ENCODE measurements at places on chromosomes 3 and 15.
A peak's percentile ranks its signal among the peaks of the same experiment; 100 is the strongest.

DNA sequence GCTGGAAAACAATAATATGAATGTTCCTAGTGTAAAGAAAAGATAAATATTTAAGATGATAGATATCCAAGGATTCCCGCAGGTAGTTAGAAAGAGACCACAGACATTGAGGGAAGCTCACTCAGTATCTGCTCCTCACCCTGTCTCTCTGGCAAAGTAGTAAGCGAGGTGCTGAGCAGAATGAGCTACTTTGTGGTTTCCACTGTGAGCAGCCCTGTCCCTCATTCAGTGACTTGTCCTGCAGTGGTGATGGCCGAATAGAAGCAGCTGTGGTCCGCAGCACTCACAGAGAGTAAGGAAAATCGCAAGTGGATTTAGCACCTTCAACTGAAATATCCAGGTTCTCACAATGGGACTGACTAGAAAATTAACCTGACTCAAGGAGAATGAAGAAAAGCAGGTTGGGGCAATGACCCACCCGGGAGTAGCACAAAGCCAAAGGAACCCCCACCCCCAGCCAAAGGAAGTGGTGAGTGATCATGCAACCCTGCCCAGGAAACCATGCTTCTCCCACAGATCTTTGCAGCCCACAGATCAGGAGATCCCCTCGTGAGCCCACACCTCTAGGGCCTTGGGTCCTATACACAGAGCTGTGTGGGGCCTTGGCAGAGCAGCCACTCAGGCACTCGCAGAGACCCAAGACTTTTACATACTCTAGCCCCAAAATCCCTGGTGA lies 21.8 kb upstream of the SLC25A38 start:
- peak; percentile 4 for DNase-seq

DNA sequence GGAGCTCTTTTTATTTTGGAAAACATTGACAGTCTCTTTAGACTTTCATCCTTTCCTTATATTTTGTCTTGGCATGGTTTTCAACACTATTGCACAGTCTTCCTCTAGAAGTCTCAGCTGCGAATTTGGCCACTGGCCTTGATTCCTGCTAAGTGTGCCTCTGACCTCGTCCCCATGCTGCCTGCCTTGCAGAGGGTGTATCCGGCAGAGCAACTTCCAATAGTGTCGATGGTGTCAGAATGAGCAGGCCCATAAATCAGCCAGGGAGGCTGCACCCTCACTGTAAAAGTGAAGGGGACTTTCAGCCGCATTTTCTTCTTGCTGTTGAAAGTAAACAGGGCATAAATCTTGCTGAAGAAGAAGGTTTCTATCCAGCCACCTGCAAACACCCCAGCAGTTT lies 336.7 kb upstream of the TRIM42 start:
- DNase-seq, result no peak

- DNase-seq, result no peak
These were observed 8.3 kb upstream of the PDCD6IP start for GRCh38 chr3:33790091-33790490.

GRCh38 chr15:44265757-44266156 lies 22.8 kb upstream of the GOLM2 start:
- DNase-seq, result no peak

- peak; percentile 21 for DNase-seq
These were observed 1.7 kb upstream of the HES1 start for GRCh38 chr3:194134231-194134756.

- DNase-seq, result no peak
These were observed 132.8 kb upstream of the ZPLD1 start for GRCh38 chr3:102302020-102302419.

GRCh38 chr3:174857301-174857700 lies 1.8 kb upstream of the NAALADL2 start:
- DNase-seq, result no peak

- DNase-seq, result no peak
These were observed 1.2 kb downstream of the NT5DC2 start for GRCh38 chr3:52532517-52532837.

DNA sequence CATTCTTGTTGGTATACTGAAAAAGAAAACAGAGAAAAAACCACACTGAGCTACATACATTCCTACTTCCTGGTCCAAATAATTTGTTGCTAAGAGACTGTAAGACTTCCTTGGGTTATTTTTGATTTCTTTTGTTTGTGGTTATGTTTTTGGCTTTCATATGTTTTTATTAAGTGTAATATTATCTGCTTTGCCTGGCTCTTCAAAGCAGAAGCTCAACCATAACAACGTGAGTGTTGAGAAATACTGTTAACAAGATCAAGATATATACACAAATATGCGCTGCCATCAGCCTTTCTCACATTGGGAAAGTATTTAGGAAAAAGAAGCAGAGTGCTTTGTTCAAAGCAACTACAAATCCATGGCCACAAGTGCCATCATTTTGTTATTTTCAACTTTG lies 556.2 kb upstream of the CBLB start:
- DNase-seq, result no peak

GRCh38 chr3:50338965-50339364 lies 1.7 kb downstream of the RASSF1 start:
- no peak for DNase-seq

DNA sequence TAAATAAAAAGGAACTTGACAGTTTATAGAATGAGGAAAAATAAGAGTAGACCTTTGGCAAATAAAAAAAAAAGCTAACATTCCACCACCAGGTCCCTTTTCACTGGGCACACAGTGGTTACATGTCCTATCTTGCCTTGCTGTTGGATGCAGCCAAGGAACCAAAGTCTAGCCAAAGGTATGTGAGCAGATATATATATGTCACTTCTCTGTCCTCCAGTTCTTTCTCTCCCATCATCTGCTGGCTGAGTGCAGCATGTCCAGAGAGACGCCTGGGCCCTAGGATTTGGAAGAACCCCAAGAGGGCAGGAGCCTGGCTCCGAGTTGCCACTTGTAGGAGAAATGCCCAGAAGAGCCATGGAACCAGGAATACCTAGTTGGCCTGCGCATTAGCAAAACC lies 104.7 kb downstream of the SERPINI1 start:
- DNase-seq, result no peak

GRCh38 chr3:139518306-139518705 lies 21.2 kb downstream of the RBP1 start:
- DNase-seq, result no peak

DNA sequence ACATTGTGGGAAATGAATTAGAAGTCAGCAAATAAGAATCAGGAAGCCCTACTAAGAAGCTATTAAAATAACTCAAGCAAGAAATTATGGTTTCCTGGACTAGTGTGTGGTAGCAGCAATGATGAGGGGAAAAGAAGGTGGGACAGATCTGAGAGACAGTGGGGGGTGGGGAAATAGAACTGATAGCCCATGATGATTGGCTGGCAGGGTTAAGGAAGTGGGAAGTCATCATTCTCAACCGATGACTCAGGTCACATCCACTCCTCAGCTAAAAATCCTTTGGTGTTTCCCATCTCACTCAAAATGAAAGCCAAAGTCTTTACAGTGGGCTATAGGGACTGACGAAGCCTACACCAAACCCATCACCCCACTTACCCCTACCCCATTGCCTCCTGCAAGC lies 153.9 kb upstream of the ARHGEF26 start:
- DNase-seq, result no peak

GRCh38 chr3:28935146-28935545 lies 345.7 kb upstream of the RBMS3 start:
- no peak for DNase-seq

- DNase-seq, result no peak
These were observed 446.6 kb upstream of the BCHE start for GRCh38 chr3:166283840-166284239.

DNA sequence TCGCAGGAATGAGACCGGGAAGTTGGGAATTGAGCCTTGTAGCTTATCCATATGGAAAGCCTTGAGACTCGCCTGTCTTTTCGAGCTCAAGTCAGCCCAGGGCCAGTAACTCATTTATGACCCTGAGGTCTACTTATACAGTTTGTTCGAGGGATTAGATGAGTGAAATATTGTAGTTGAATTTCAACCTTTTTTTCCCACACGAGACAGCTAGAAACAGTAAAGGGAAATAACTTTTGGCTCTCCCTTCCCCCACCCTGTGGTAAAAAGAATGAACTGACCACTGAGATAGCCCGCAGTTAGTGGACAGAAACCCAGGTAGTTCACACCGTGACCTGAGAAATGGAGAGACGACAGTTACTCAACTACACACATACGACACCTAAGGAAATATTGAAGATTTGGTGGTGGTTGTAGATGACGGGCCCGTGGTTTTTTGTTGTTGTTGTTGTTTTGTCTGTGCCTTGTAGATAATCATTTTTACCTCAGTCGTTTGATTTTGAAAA lies 841 bp downstream of the EIF3J start:
- no peak for DNase-seq

Measured in stimulated activated naive CD4-positive, alpha-beta T cell (primary cell).